ENCODE measurements at places on chromosomes 6 and 20.
A peak's percentile ranks its signal among the peaks of the same experiment; 100 is the strongest.

GRCh38 chr6:26172608-26172968, 85.4 kb downstream of the HFE start:
- DNase-seq: peak; percentile 53

DNA sequence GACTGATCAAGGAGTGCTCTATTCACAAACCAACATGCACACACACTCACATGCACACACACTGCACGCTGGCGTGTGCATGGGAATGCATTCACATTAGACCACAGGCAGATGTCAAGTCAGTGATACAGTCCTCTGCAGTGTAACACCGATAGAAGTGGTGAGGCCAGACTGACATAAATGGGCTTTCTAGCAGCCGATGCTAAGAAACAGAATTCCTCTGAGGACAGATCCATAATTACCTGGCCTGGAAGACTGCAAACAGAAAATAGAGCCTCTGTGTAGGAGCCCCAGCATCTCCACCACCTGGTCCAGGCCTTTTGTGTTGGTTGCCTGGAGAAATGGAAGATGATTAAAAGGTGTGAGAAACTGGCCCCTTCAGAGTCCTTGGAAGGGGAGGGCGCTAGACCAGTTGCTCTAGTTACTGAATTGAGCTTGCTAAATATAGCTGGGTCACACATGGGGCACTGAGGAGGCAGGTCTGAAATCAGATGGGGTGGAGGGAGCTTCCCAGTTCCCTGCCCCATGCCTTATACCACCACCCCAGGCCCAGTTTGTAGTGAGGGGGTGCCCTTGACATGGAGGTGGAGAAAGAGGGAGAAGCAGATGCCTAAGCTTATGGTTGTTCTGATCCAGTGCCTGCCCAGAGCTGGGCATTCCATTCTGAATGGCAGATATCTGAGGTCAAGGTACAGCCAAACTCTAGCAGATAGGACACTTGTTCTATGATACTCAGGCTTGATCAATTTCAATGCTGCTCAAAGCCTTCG, 233.8 kb downstream of the LRFN2 start:
- DNase-seq: no peak

DNA sequence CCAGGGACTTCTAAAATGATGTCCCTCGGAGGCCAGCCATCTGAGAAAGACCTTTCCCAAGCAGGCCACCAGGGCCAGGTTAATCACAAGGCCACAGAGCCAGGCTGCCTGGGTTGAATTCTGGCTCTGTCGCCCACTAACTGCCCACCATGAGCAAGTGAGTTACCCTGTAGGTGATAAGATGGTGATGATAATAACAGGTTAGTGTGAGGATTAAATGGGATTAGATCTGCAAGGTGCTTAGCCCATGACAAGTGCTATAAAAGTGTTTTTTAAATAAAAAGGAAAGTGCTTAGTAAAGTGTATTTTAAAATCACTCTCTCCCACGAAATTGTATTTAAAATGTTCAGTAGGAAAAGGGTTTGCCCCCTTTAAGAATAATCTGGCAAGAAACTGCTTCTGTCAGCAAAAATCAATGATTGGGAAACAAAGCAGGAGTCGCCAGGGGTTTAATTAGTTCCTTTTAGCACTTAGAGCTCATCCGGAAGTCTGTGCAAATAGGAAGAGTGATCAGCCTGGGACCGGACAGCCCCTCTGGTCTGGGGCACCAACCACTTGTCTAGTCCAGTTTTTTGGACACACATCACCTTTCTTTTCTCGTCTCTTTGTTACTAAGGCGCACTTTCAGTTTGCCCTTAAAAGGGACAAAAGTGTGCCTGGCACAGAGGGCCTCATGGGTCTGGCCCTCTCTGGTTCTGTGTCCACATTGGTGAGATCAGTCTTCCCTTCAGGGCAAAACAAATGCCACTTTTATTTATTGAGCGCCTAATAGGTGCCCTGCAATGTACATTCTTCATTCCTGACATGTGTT, 150.4 kb downstream of the GRM4 start:
- DNase-seq: no peak

GRCh38 chr20:36125097-36125496, 29.4 kb upstream of the EPB41L1 start:
- no peak for DNase-seq

- no peak for DNase-seq
Measured at GRCh38 chr6:150366118-150366778, 2.6 kb upstream of the IYD start.

GRCh38 chr20:53643031-53643832, 49.6 kb upstream of the ZNF217 start:
- peak; percentile 80 for DNase-seq

Data from AG10803 (cell line).